Retina (tissue), 1 donor: ENCODE measurements at places on chromosomes 5 and 9.
A peak's percentile ranks its signal among the peaks of the same experiment; 100 is the strongest.

- DNase-seq: no peak
These were observed 5.6 kb upstream of the GZMA start for GRCh38 chr5:55096861-55097260.

DNA sequence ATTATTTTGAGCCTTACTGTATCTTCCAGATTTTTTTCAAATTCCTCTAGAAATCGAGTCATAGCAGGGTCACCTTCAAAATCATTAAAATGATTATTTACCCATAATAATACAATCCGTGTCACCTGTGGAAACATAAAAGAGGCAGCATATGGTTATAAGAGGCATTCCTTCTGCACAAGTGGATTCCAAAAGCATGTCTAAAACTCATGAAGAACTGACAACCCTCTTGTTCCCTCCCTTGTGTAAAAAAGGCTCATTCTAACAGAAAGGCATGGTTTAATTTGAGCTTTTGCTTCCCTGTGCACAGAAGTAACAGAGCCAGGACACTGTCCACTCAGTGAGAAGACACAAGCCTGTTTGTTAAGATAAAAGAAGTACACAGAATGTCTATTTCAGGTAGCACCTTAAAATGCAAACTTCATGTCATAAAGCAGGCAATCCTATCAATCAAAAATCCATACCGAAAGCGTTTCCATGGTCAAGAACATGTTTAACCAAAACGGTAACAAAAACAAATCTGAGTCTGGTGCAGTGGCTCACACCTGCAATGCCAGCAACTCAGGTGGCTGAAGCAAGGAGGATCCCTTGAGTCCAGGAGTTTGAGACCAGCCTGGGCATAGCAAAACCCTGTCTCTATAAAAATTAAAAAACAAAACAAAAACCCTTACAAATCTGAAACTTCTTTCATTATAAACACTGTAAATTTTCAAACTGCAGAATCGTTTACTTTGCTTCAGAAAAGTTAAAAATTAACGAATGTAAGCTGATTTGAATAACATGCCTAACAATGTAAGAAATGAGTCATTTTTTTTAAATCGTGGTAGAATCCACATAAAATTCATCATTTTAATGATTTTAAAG, 139.3 kb downstream of the RAPGEF6 start:
- no peak for DNase-seq

DNA sequence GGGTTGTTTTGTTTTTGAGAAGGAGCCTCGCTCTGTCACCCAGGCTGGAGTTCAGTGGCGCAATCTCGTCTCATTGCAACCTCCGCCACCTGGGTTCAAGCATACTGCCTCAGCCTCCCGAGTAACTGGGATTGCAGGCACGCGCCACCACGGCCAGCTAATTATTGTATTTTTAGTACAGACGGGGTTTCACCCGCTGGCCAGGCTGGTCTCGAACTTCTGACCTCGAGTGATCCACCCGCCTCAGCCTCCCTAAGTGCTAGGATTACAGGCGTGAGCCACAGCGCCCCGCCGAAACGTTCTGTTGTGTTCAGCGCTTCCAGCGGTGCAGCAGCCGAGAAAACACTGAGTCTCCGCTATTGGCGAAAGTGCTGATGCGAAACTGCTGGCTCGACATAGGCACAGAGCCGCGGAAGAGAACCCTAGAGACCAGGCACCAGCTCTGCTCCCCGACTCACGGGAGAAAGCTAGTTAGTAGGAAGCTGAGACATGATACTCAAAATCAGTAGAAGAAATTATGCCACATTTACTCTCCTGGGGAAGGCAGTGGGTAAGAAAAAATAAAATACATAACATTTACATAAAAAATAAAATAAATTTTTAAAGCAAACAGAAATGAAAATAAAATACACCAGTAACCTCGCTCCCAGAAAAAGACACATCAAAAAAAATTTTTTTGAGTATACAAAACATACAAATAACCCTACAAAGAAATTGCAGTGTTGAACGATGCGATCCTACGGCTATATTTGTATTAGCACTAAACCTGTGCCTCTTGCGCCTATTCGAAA, 31.6 kb downstream of the ANXA2R start:
- DNase-seq: peak; percentile 91

DNA sequence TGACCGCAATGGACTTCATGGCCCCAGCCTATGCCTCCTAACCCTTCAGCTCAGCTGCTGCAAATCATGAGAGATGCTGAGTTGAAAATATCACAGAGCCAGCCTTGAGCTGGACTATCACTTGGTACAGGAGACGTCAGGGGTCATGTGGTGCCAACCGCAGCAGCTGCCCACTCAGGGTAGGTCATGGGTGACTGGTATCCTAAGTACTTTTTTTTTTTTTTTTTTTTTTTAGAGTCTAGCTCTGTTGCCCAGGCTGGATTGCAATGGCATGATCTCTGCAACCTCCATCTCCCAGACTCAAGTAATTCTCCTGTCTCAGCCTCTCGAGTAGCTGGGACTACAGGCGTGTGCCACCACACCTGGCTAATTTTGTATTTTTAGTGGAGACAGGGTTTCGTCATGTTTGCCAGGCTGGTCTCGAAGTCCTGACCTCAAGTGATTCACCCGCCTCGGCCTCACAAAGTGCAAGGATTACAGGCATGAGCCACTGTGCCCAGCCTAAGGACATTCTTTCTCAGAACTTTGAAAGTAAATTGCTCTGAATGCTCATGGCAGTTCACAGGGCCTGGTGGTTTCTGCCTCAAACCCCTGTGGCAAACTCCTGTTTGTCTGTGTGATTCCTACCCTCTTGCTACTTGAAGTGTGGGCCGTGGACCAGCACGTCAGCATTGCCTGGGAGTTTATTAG, 21.3 kb downstream of the WWC1 start:
- DNase-seq: no peak

- DNase-seq: no peak
These were observed 13.8 kb downstream of the CD74 start for GRCh38 chr5:150398722-150399523.

DNA sequence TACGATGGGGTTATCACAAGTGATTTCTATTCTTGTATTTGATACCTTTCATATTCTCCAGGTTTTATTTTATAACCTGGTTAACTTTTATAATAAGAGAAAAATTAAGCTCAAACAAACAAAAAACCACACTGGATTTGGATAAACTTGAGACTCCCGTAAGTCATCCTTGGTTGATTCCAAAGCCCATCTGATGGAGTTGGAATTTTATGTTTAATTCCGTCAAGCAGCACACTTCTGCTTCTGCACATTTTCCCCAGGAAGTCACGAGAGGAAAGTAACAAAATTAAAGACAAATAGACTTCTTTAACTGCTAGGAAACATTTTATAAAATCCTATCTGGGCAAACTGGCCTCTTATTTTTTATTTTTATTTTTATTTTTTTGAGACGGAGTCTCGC, 207.9 kb downstream of the NXNL2 start:
- DNase-seq: no peak

DNA sequence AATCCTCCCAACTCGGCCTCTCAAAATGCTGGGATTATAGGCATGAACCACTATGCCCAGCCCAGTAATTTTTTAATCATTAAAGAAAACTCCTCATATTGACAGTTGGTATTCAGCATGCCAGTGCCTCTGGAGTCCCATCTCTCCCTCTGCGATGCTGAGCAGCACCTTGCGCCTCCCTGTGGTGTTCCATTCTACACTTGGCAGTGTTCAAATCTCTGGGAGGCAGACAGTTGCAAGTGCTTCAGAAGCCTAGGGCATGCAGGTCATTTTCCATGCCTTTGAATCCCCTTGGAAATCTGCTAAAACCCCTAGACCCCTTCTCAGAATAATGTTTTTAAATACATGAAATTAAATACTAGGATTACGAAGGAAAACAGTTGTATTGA, 41.3 kb downstream of the GARNL3 start:
- no peak for DNase-seq
